Anterior cingulate cortex (tissue), 58 donors: ENCODE measurements at places on chromosomes 7 and 10.

- no peak for DNase-seq
Measured at GRCh38 chr7:140390466-140391190, 7.7 kb downstream of the SLC37A3 start.

- DNase-seq = no peak
Measured at GRCh38 chr7:68014031-68014736, 1017.6 kb downstream of the TYW1 start.

DNA sequence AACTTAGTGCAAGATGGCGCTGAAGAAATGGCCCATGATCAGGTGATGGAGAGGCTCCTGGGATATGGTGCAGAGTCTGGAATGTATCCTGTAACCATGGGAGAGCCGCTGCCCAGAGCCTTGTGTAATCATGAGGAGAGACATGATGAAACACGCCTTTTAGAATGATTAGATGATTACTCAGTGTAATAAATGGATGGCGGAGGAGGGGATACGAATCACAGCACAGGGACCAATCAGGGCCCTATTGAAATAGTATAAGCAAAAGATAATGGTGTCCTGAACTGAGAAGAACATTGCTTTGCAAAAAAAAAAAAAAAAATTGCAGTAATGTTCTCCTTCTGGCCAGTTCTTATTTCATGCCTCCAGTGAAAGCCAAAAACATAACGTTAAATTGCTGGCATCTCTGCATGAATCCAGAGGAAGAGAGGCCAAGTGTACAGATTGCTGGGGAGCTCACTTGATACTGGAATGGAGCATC lies 668.5 kb upstream of the AUTS2 start:
- DNase-seq = no peak

GRCh38 chr7:100053215-100053614 lies 3.6 kb downstream of the ZSCAN21 start:
- DNase-seq = peak; percentile 48

GRCh38 chr7:112510001-112510742 lies 29.4 kb downstream of the LSMEM1 start:
- no peak for DNase-seq

GRCh38 chr7:50336894-50337703 lies 32.6 kb downstream of the IKZF1 start:
- DNase-seq = no peak

DNA sequence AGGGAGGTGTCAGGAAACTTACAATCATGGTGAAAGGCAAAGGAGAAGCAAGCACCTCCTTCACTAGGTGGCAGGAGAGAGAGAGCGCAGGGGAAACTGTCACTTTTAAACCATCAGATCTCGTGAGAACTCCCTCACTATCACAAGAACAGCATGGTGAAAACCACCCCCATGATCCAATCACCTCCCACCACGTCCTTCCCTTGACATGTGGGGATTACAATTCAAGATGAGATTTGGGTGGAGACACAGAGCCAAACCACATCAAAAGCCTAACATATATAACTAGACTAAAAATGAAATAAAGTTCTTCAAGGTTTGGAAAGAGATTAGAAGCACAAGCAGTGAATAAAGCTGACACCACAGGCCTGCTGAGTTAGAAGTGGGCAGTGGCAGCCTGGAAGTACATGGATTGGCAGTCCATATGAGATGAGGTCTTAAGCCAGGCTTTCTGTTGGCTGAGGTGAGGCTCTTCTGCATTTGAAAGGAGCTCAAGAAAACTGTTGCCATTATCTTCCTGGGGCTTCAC lies 96.4 kb upstream of the MDFIC start:
- no peak for DNase-seq

GRCh38 chr7:136133551-136133950 lies 156.4 kb upstream of the MTPN start:
- no peak for DNase-seq

DNA sequence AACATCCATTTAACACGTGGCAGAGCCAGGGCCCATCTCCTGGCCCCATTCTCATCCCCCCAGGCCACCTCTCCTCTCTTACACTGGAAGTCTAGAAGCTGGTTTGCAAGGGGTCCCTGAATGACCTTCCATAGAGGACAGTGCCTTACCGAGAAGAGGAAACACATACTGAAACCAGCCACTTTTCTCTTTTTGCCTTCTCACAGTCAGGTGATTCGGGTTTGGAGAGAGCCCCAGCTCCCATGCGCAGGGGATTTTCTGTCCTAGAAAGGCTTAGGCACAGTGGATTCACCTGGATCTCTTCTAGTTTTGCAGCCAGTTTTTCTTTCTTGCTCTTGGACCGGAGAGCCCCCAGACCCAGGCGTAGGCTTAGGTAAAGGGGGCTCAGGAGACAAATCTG lies 334.1 kb upstream of the C7orf33 start:
- no peak for DNase-seq

- no peak for DNase-seq
Measured at GRCh38 chr7:73452999-73453635, 19.5 kb downstream of the FZD9 start.
